Dermis microvascular lymphatic vessel endothelial cell (primary cell): ENCODE measurements at places on chromosomes 7 and 10. TPM values are rescaled to one million over a fixed set of nuclear protein-coding genes. Genes with fewer than 3 reads are reported as not detected.

PTPRN2 gene
- total RNA-seq = 2.4 and 3.4 TPM in 2 replicates

FRAT2 gene
- 10.1 and 11.8 TPM in 2 replicates for total RNA-seq

DPYSL4 gene
- total RNA-seq = 5.6 and 5.8 TPM in 2 replicates

TIMM23B gene
- 7.1 and 9.4 TPM in 2 replicates for total RNA-seq

LEP gene
- total RNA-seq = not detected in 2 replicates

SPDYE16 gene
- 0.13 TPM in 1 of 2 replicates, not detected in the other for total RNA-seq

SFMBT2 gene
- total RNA-seq = 0.90 and 1.9 TPM in 2 replicates

OR6V1 gene
- not detected in 2 replicates for total RNA-seq

URGCP gene
- 19.6 and 24.7 TPM in 2 replicates for total RNA-seq

ASB15 gene
- not detected in 2 replicates for total RNA-seq
